ENCODE measurements at places on chromosomes 5 and 9.
A peak's percentile ranks its signal among the peaks of the same experiment; 100 is the strongest.

- DNase-seq = no peak
These were observed 79.3 kb upstream of the ITGA1 start for GRCh38 chr5:52708463-52708862.

GRCh38 chr5:98458004-98458403, 315.5 kb upstream of the RGMB start:
- no peak for DNase-seq

DNA sequence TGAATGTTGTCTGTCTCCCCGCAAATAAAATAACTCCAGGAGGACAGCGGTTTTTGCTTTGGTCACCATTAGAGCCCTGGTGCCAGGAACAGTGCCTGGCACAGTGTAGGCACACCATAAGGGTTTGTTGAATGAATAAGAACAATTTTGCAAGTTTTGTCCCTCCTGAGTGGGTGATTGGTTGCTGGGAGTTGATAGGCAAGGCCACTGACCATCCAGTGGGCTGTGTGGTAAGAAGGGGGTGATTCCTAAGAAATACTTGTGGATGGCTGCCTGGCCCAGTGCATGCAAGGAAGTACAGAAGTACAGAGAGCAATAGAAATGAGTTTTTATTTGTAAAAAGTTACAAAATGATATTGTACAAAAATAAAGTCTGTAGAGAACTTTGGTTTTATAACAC, 27.5 kb downstream of the GDNF start:
- no peak for DNase-seq

GRCh38 chr5:124457101-124457500, 289.3 kb downstream of the ZNF608 start:
- DNase-seq = no peak

DNA sequence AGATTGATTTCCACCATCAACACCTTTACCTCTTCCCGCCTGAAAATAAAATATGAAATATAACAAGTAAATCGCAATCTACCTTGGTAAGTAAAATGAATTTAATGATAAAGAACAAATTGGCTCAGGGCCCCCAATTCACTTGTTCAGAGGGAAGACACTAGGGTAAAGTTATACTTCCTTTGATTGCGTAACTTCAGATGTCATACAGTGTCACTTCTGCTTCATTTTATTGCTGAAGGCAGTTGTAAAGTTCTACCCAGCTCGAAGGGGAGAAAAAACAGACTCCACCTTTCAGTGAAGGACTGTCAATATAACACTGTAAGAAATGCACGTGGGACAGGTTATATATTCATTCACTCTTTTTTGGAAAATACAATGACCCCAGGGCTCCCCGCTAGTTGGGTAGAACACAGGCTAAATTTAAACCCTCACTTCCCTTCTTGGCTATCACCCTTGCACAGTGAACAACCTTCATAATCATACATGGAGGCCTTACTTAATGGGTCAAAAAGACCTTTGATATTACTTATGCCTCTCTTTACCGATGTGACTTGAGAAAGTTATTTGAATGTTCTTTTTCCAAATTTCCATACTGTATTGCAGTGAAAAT, 848.8 kb downstream of the MAT2B start:
- DNase-seq = no peak

DNA sequence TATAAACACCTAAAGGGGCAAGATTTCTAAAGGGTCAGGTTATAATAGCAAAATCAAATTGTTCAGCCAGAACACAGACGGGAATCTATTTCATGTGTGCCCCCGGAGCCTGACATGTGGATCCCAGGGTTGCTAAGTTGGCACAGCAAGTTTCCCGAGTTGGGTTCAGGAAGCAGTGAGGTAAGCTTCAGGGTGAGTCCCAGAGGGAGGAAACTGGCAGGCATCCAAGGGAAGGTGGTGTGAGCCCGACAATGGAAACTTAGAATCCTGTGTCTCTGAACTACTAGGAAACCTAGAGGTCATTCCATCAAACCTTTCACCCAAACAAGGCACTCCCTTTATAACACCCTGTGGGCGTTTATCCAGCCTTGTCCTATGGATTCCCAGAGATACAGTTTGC, 98.4 kb downstream of the ADRB2 start:
- no peak for DNase-seq

DNA sequence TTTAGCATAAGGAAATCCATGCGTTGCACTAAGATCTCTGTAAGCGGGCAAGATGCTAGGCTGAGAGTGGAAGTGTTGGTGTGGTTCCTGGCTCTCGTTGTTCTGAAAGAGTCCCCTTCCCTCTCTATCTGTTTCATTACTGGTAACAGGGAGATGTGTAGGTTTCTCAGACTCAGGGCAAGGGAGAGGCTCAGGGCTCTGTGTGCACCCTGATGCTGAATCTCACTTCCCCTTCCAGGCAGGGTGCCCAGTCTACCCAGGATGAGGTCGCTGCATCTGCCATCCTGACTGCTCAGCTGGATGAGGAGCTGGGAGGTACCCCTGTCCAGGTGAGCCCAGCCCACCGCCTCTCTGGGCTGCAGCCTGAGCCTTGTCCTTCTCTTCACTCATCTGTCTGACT, 45.7 kb downstream of the STOM start:
- DNase-seq = no peak

DNA sequence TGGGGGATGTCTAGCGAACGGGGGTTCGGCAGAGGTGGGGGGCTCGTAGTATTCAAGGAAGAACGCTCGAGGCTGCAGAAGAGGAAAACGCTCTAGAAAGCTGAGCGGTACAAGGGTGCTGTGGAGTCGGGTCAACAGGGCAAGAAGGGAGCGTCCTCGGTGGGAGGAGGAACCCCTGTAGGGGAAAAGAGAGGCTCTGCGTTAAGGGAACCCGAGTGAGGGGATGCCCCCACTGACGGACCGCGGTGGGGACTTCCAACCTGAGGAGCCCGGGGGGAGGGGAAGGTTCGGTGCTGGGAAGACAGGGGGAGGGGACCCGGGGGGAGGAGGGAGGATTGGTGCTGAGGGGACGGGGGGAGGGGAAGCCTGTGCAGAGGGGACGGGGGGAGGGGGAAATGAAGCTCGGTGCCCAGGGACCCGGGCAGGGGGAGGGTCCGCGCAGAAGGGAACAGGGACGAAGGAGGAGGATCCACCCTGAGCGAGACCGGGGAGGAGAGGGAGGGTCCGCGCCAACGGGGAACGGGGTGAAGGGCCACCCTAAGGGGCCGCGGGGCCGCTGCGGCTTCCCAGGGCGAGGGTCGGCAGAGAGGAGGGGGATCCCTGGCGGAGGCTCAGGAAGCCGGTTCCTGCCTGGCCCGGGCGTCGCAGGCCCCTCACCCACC, 621 bp downstream of the NR6A1 start:
- no peak for DNase-seq

DNA sequence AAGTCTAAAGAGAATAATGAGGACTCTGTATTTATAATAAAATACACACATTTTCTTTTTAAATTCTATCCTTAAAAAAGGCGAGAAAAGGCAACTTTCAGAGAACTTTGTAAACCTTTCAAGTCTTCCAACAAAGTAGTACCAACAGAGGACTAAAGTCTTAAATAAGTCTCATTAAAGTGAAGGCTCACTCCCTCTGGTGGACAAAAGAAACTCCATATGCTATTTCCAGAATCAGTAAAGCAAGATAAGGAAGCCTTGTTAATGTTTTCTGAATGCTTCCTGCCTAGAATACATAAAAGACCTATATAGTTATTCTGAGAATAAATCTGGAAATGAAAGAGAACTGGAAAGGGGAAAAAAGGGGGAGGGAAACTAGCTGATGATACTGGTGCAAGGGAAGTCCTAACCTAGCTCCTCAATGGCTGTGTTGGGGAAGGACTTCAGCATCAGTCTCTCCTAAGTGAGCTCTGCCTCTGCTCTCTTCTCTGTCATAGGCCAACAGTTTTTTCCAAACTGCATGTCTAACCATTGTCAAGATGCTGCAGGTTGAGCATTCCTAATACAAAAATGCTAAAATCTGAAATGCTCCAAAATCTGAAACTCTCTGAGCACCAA, 7.2 kb downstream of the HMGCS1 start:
- DNase-seq = no peak

GRCh38 chr5:157740229-157740610, 3.3 kb upstream of the LSM11 start:
- no peak for DNase-seq

- DNase-seq = no peak
These were observed 800.4 kb upstream of the DMAC1 start for GRCh38 chr9:8599937-8600336.

GRCh38 chr5:81317536-81317935, 16.1 kb downstream of the ZCCHC9 start:
- no peak for DNase-seq

DNA sequence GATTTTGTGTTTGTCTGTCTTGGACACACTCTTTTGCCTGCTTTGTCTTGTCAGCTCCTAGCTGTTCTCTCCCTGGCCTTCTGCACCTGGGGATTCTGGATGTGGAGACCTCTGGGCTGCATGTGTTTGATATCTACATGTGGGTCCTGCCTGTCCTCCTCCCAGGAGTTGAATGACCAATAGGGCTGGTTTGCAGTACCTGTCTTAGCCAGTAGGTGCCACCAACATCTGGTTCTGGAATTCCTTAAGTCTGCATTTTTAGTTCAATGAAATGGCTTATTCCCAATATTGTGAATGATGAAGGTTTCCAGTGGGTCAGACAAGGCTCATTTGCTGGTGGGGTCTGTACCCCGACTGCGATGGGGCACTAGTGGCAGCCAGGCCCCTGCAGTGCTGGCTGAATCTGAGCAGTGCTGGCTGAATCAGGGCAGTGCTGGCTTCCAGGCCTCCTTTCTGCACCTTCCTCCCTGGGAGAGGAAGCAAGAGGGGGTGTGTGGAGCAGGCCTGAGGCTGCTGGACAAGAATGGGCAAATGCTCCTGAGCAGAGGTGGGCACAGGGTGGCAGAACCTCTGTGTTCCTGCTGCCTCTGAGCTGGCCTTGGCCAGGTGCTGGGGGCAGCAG, 73.3 kb downstream of the RXRA start:
- DNase-seq = no peak

GRCh38 chr9:14379280-14379679, 65.3 kb upstream of the NFIB start:
- DNase-seq = no peak

- no peak for DNase-seq
These were observed 86.8 kb downstream of the LHX2 start for GRCh38 chr9:124098141-124098905.

DNA sequence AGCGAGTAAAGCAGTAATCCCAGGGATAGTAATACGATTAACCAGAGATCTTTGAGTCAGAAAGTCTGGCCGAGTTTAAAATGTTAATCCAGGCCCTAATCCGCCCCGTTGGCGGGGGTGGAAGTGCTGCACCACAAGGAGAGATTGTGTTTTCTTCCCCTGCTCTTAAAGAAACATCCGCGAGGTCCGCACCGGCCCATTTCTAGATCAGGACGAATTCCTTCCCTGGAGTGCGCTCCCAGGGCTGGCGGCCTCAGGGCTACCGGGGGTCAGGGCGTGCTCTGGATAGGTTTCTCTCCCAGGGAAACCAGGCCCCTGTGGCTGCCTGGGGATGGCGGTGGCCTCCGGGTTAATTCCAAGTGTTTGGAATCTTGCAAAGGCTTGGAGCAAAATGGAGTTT, 9.3 kb upstream of the NEUROG1 start:
- no peak for DNase-seq

GRCh38 chr5:168471785-168472184, 14.5 kb upstream of the RARS1 start:
- DNase-seq = no peak

GRCh38 chr9:14278291-14278721, 35.6 kb downstream of the NFIB start:
- DNase-seq = no peak

DNA sequence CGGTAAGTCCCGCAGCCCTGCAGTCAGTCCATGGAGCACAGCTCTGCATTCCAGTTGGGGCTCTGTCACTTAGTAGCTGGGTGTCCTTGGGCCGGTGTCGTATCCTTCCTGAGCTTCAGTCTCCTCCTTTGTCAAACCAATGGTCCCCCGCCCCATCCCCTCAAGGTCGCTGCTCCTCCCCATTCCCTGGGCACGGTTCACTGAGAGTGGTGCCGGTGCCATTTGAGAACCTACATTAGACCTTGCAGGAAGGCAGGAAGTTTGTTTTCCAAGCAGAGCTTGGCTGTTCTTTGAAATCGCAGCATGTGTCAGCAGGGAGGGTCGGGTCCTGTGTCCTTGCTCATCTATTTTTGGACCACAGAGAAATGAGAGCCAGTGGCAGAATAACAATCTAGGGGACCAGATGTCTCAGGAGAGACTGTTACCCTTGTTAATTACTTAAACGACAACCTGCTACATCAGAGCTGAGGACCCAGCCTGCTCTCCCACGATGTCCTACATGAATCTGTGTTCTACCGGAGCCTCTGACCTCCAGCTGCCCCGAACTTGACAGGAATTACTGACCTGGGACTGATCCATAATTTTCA, 21.7 kb upstream of the BARHL1 start:
- DNase-seq = no peak

- DNase-seq = peak; percentile 63
These were observed 10.0 kb downstream of the S1PR3 start for GRCh38 chr9:89000973-89001916.

- no peak for DNase-seq
These were observed 275.5 kb downstream of the SPOCK1 start for GRCh38 chr5:137223324-137224295.

DNA sequence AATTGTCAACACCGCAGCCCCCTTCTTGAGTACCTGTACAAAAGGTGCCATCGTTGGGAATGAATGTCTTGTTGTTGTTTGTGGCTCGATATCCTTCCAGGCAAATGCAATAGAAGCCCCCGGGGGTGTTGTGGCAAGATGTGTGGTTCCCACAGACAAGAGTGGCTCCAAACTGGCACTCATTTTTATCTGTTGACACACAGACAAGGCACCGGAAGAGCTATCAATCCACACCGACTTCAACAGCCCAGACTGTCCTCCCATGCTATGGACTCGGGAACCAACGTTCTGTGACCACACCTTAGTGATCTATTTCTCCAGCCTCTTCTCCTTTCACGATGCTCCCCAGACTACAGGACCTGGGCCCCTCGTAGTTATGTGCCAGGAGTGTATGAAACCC, 25.9 kb downstream of the SUSD1 start:
- DNase-seq = no peak

GRCh38 chr9:116116393-116116792, 37.2 kb upstream of the PAPPA start:
- DNase-seq = no peak

GRCh38 chr5:41519801-41520200, 9.4 kb upstream of the PLCXD3 start:
- no peak for DNase-seq

GRCh38 chr5:132790201-132790865, 13.3 kb upstream of the SEPTIN8 start:
- DNase-seq = no peak

GRCh38 chr5:82799361-82800077, 277.7 kb downstream of the TMEM167A start:
- DNase-seq = no peak

All from stimulated activated CD8-positive, alpha-beta memory T cell treated with anti-CD3 and anti-CD28 coated beads, Interleukin-12 subunit alpha, Interleukin-12 subunit beta, amount 100 ng/mL, for 1 hour (primary cell).